ENCODE measurements at places on chromosomes 2 and 18. TPM values are rescaled to one million over a fixed set of nuclear protein-coding genes. Genes with fewer than 3 reads are reported as not detected.

Gene RFX8
- total RNA-seq, result not detected

Gene TDRD15
- total RNA-seq, result not detected

Gene CYP26B1
- 1.5 TPM for total RNA-seq

Gene SCYGR4
- total RNA-seq, result not detected

Gene CCDC74A
- total RNA-seq, result 1.1 TPM

Gene TUBA3E
- 47.1 TPM for total RNA-seq

Gene CFC1
- not detected for total RNA-seq

Gene ERICH2
- 0.82 TPM for total RNA-seq

Gene FABP1
- total RNA-seq, result not detected

Gene PARD6G
- total RNA-seq, result 2.0 TPM

Gene CCDC68
- total RNA-seq, result 5.1 TPM

DNA sequence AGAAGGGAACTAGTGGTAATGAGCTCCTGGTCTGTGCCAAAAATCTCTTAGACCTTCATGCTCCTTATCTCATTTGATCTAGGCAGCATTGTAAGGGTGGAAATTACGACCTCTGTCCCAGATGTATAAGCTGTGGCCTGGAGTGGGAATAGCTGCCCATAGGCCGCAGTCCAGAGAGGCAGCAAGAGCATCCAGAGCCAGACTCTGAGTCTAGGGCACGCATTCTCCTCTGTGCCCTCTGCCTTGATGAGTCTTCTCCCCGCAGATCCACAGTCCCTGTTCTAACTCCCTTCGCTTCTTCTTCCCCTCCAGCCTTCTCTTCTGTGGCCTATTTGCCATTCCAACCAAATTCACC lies 304.6 kb downstream of the MYCN start:
- DNase-seq, result no peak

DNA sequence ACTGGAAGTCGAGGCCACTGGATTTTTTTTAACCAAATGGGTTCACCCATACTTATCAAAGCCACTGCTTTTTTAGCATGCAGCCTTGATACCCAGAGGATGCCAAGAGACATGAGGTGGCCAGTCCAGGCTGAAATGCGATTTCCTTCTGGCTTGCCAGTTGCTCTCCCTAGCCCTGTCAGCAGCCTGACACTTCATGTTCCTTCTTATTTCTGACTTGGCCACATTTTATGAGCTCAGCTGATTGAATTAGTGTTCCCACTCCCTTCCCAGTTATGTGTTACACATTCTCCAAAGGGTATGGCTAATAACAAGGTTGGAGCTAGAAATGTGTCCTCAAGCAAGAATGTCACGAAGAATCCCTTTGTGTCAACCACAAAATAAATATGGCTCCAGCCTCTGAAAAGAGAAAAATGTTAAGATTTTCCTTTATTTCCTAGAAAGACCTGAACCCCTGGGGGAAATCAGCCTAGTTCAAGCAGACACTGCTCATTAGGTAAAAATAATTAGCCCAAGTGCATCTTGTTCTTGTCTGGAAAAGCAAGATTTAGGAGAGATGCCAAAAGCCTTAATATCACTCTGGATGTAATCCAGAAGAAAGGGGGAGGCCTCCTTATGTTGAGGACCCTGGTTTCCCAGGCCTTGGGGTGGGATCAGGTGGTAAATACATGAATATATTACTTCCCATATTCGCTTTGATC lies 121.7 kb upstream of the TACR1 start:
- DNase-seq, result no peak

GRCh38 chr2:190355968-190356644 lies 12.7 kb downstream of the INPP1 start:
- no peak for DNase-seq

- DNase-seq, result no peak
Observed at GRCh38 chr18:53947092-53947640, 277.3 kb downstream of the MBD2 start.

DNA sequence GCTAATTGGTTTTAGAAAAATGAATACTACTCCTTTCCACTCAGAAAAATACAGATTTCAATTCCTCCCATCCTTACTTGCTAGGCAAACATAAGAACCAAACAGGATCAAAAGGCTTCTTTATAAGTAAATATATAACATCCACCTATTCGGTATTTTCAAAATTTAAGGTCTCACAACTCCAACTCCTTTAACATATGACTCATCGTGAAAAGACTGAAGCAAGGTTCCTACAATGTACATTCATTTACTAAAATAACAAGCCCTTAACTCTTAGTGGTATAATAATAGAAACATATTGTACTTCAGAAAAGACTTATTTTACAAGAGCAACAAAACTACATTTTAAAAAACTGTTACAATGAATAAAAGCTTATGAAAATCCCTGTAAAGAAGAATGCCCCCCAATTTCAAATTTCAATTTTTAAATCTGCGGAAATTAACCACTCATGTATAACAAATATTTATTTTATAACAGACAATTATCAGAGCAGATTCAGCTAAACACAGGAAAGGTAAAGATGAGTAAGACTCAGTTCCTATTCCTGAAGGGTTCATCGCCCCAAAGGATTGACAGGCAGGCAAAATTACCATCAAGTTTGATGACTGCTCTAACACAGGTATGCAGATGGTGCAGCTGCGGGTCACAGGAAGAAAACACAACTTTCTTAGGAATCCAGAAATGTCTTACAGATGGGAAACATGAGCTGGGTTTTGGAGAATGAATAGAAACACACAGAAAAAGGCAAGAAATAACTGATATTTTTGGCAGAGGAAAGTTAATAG lies 96.4 kb downstream of the COBLL1 start:
- DNase-seq, result no peak

DNA sequence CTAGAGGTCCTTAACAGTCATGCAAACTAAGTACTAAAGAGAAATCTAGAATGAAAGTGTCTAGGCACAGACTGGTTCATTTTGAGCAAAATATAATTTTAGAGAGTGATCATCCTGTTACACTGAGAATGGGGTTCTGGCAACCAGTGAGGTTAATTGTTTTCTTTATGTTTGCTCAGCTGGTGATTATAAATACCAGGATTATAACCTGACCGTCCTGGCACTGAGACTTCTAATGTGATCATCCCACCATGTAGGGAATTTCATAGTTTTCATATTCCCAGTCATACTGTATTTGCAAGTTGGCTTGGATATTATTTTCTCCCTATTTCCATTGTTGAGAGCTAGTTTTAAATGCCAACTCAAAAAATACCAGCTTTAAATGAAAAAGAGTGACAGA lies 852.5 kb upstream of the LRATD1 start:
- no peak for DNase-seq

DNA sequence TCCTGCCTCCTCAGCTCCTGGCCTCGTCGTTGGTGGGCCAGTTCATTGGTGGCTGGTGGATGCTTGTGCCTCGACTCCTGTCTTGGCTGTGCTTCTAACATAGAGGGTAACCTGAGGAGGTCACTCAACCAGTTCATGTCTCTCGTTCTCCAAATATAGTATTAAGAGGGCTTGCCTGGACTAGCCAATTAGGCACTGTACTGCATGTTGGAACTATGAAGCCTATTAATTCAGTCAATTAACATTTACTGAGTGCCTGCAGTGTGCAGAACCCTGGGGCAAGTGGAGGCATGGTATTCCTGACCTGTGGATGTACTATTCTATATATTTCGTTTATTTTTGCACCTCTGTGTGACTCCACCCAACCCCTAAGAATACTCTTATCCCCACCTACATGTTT lies 89.9 kb upstream of the PELI1 start:
- DNase-seq, result no peak

DNA sequence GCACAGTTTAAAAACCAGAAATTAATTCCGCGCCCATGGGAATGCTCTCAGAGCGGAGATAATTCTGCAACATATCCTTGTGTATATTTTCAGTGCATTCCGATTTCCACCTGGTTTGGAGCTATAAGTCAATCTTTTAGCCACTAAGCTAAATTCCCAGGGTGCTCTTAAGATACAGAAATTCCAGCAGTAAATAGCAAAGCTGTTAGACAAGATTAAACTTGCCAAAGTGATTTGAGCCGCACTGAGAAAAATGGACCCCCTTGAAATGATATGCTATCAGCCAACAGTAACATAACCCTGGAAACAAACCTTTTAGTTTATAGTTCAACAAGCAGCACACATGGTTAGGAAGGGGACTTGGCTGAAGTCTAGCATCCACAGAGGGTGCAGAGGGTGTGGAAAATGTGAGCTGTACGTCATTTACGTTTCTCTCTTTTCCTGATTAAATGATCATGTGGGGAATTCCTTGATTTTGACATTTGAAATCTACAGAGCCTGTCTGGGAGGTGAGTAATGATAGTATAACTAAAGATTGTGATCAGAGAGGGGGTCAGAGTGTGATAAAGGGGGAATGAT lies 99.8 kb upstream of the COPS8 start:
- no peak for DNase-seq

- no peak for DNase-seq
Observed at GRCh38 chr2:105081006-105081601, 43.2 kb downstream of the MRPS9 start.

- no peak for DNase-seq
Observed at GRCh38 chr18:63258749-63259566, 60.6 kb downstream of the BCL2 start.

- no peak for DNase-seq
Observed at GRCh38 chr2:49260979-49261538, 106.7 kb upstream of the FSHR start.

DNA sequence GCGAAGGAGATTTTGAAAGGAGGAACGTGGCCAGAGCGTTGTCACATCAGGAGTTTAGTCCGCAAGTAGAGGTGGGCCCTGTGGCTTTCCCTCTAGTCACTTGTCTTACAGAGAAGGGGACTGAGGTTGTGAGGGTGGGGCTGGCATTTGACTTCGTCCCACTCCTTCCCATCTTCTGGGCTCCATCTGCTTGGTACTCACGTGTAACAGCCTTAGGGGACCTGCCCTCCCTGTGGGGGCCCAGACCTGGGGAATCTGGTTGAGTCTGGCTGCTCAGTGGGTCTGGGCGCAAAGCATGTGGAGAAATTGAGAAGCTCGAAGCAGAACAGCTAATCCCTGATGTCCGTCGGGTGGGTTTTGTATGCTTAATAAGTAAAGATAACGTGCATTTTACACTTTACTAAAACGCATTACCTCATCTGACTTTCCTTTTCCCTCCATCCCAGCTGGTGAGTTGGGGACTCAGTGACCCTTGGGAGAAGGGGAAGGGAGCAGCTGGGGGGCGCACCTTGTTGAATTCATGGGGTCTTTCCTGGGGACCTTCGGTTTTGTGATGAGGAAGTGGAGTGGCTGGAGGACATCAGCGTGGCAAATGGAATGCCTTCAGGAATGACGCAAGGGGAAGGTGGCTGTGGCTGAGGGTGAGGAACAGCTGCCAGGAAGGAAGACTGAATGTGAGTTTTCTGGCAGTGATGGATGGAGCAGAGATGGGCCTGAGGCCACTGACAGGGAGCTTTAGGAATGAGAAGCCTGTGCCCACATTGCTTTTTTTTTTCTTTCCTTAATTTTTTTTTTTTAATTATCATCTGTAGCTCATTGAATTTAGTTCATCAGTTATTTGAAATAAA lies 44.8 kb downstream of the ASAP2 start:
- DNase-seq, result no peak

GRCh38 chr2:216606551-216607276 lies 26.5 kb upstream of the IGFBP2 start:
- DNase-seq, result no peak

DNA sequence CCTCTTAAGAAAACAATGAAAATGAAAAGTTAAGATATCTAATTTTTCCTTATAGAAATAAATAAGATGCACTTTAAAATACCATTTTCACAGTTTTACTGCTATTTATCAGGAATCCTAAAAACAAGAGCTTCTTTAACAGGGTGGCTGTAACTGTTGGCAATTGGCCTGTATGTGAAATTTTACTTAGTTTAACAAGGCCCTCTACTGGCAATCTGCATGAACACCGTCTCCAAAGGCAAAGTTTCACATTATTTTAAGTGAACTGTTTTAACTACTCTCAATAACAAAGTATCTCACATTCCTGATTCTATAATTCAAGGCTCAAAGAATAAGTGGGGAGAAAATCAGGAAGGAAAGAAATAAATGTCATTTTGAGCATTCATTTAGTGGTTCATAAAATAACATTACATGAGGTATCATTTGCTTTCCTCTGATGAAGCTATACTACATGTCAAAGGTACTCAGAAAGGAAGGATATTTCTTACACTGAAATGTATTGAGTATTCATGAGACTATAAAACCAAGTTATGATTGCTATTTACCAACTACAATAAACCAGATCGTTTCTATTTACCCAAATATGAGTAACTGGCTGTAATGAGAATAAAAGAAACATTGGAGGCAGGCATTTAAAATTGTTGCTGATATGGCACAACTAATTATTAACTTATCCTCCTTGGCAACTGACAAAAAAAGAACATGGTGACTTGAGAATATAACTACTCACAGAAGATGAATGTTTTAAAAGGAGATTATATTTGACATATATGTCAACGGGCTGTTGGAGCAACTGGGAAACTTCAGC lies 7.0 kb downstream of the NCKAP5 start:
- no peak for DNase-seq

- DNase-seq, result no peak
Observed at GRCh38 chr2:211367711-211368110, 811.3 kb downstream of the CPS1 start.

- DNase-seq, result no peak
Observed at GRCh38 chr2:79621755-79622154, 108.9 kb downstream of the CTNNA2 start.

GRCh38 chr2:42116195-42117181 lies 52.7 kb upstream of the EML4 start:
- no peak for DNase-seq

DNA sequence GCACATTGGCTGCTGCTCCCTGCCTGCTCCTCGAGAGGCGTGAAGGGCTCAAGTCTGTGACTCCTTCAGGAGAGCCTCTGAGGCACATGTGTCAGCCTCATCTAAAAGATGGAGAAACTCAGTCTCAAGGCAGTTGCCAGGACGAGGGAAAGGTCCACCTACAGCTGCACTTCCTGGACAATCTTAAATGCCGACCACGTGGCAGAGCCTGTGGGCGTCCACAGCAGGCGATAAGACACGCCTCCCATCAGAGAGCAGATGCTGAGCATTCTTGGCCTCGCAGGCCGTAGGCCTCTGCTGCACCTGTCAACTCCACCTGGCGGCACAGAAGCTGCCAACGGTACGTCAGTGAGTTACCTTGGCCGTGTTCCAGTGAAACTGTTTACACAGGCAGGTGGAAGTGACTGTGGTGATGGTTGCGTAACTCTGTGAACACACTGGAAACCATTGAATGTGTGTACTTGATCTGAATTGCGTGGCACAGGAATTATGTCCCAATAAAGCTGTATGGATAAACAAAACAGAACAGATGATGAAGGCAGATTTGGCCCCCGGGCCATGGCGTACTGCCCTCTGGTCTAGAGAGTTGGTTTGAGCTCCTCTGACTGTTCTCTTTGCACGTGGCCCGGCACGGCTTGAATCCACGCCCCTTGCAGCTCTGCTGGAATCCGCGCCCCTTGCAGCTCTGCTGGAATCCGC lies 114.5 kb downstream of the RNF144A start:
- DNase-seq, result no peak

GRCh38 chr2:212531499-212531898 lies 7.1 kb downstream of the ERBB4 start:
- no peak for DNase-seq

DNA sequence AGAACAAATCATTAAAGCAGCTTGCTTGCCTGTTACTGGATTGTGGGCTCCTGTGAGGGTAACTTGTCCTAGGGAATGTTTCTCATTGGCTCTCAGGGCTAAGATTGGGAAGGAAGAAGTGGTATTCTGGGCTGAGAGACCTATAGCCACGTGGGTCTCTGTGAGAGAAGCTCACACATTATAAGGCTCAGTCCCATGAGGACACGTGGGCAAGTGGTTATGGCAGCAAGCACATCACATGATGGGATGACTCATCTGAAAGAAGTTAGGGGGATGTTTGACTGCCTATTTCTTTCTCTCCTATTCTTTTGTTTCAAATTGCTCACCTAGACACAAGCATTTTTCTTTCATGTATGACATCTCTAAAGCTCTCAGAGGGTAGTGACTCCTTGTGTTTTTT lies 418.0 kb upstream of the ST6GAL2 start:
- DNase-seq, result no peak
